ENCODE measurements at places on chromosomes 12 and 14.

GRCh38 chr12:1171657-1172408 lies 180.8 kb downstream of the ERC1 start:
- DNase-seq: no peak

DNA sequence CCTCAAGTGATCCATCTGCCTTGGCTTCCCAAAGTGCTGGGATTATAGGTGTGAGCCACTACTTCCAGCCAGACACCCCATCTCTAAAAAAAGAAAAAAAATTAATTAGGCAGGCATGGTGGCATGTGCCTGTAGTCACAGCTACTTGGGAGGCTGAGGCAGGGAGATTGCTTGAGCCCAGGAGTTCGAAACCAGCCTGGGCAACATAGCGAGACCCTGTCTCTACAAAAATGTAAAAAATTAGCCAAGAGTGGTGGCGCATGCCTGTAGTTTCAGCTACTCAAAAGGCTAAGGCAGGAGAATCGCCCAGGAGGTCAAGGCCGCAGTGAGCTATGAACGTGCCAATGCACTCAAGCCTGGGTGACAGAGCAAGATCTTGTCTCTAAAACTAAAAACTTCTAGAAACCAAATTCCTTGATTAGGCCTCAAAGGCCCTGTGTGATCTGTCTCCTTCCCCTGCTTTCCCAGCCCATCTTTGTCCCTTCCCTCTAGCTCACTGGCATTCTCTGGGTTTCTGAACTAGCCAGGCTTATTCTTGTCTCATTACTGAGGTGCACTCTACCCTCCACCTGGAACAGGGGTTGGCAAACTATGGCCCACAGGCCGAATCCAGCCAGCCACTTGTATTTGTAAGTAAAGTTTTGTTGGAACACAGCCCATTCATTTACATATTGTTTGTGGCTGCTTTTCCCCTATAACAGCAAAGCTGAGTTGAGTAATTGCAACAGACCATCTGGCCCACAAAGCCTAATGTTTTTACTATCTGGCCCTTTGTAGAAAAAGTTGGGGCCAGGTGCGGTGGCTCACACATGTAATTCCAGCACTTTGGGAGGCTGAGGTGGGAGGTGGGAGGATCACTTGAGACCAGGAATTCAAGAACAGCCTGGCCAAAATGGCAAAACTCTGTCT lies 17.2 kb upstream of the TPCN1 start:
- no peak for DNase-seq

GRCh38 chr12:15928346-15928745 lies 17.2 kb downstream of the DERA start:
- no peak for DNase-seq

DNA sequence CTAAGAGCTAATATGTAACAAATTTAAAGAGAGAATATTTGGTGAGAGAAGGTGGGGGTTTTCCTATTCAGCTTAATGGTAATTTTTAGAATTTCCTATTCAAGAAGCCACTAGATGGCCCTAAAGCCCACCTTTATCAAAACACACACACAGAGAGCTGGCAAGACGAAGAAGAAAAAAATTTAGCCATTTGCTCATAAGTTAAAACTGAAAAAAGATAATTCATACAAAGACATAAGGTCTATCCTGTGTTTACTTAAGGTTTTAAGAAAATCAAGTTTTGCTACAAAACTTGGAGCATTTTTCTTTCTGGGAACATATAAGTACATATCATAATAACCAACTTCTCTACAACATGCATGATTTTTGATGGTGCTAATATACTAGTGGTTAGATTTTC lies 46.8 kb upstream of the PCED1B start:
- DNase-seq: no peak

- DNase-seq: no peak
Measured at GRCh38 chr12:97047361-97047760, 140.3 kb downstream of the NEDD1 start.
